ENCODE measurements at places on chromosomes 4 and X.

DNA sequence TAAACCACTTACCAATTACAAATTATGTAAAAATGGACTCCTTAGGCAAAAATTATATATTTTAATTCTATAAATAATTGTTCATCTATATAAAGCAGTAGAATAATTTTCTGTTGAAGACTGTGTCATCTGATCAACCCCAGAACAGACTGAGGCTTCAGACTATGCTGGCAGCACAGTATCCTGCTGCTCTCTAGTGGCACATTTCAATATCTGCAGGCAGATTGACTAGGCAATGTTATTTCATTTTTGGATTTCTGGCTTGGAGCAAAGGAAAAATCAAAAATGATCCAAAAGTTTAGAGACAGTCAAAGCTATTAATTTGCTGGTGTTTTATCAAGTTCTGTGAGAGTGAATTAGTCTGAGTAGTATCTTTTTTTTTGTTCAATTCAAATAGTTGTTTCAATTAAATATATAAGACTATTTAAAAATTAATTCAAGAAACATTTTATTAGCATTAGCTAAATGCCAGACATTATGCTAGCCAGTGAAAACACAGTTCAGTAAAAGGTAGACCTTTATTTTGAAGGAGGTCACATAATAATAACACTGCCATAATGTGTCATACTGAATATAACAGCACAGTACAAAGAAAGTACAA is 21.3 kb upstream of the SULT1E1 start:
- no peak for DNase-seq

DNA sequence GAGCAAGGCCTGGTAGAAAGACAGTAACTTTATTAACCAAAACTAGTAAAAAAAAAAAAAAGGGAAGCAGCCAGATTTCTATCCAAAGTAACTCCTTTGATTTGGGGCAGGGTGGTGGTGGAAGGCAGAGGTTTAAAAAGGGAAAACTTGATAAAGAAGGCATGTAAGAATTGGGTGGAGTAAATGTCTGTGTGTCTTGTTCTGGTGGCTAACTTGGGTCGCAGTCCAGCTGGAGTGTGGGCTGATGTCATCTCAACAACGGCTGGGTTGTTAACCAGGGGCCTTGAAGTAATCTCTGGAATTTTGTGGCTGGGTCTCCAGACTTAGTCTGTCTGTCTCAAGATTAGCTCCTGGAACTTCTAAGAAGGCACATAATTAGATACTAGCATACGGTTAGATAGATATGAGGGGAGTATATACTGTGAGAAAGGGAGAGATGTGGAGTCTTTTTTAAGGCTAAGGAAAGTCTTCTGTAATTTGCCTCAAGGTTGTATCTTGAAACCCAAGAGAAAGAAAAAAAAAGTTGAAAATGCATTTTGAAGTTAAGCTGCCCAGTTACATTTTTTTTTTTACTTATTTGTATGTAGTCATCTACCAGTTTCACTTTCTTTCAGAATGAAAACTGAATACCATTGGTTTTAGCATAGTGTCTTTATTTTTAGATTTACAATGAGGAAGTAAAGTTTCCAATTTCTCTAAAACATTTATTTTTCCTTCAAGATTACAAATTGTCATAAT is 48.3 kb downstream of the MTHFD2L start:
- no peak for DNase-seq

DNA sequence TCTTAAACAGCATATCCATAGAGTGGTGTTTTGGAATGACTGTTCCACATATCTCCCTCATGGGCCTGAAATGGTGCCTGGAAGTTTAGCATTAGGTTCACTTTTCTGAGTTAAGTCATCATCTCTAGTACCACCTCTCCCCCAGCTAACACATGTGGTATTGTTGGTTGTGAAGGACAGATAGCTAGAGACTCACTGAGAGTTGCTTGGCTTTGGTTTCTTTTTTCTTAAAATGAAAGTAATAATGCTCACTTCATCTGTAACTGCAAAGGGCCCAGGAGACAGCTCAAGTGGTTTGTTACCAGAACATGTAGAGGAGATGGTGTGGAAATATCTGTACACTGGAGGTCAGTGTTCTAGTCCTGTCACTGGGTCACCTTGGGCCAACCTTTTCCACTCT is 90.9 kb downstream of the EFNB1 start:
- no peak for DNase-seq

GRCh38 chr4:15809058-15809457 is 30.9 kb downstream of the CD38 start:
- no peak for DNase-seq

DNA sequence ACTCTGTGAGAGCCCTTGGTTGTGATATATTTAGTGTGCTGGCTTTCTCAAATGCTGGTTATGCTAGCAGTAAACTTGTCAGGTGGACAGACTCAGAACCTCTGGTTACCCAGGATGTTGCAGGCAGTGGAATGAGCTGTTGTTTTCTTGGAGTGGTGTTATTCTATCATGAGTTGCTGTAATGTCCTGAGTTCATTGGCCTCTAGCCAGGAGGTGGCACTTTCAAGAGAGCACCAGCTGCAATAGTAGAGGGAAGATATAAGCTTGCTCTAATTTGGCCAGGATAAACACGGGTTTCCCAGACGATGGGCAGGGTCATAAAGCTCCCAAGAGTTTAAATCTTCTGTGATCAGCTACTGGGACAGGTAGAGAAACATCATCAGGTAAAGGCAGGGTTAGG is 95.0 kb upstream of the UBQLN2 start:
- DNase-seq, result no peak

DNA sequence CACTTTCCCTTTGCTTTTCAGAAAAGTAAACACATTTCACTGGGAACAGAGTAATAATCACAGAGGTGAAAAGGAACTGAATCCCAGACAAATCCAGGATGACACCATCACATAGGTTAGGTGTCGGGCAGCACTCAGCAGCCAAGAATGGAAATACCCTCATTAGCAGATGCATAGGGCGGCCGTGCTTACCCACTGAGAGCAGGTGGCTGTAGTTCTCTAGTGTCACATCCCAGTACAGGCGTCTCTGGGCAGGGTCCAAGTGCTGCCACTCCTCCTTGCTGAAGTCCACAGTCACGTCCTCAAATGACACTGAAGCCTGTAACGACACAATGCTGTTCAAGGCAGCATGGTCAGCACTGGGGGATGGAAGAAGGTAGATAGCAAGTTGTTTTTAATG is 26.9 kb downstream of the ZNF41 start:
- DNase-seq, result no peak

GRCh38 chr4:3124070-3124767 is 49.7 kb downstream of the HTT start:
- no peak for DNase-seq

GRCh38 chr4:100450449-100450848 is 67.4 kb downstream of the EMCN start:
- DNase-seq, result no peak

DNA sequence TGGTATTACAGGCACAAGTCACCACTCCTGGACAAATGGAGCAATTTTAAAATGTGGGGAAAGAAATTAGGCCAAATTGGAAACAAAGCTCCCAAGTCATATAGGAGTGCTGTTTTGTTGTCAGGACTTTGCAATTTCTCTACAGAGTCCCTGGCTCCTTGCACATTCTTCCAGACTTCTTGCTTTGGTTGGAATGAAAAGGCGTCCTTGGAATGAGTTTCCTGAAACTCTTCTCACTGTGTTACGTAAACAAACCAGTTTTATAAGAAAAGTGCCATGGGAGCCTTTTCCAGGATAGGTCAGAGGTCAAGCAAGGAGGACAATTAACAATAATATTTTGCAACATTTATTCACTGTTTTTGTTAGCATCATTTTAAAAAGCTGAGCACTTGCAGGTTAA is 32.4 kb upstream of the KIT start:
- DNase-seq, result no peak

DNA sequence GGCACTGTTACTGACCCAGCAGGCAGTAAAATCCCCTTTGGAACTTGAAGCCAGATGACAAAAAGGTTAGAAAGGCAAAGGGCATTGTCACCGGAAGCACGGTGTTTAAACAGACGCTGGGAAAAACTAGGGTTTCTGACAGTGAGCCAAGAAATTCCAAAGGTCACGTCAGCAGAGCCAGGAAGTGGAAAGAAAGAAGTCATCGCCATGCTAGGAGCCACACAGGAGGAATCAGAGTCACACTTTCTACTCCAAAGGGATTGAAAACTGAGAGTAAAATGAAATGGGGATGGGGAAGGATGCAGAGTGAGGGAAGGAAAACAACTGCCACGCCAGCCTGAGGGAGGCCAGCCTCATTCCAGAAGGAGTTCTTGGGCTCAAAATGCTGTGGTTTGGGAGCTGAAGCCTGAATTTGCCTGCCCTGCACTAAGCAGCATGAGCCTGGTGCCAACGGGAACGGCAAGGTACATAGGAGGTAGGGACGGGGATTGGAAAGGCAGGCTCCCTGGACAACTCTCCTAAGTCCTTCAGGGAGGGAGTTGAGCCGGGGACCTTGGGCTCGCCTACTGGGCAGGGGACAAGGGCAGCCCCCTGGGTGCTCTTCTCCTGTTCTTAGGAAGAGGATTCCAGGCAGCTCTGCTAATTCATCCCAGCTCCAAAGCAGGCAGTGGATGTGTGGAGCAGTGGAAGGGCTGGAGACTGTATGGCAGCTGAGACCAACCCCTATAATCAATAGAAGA is 66.8 kb downstream of the SOWAHB start:
- DNase-seq, result no peak

- no peak for DNase-seq
These were observed 58.1 kb downstream of the LINC00632 start for GRCh38 chrX:140767646-140768045.

GRCh38 chr4:152220201-152220666 is 315.7 kb downstream of the FBXW7 start:
- no peak for DNase-seq

DNA sequence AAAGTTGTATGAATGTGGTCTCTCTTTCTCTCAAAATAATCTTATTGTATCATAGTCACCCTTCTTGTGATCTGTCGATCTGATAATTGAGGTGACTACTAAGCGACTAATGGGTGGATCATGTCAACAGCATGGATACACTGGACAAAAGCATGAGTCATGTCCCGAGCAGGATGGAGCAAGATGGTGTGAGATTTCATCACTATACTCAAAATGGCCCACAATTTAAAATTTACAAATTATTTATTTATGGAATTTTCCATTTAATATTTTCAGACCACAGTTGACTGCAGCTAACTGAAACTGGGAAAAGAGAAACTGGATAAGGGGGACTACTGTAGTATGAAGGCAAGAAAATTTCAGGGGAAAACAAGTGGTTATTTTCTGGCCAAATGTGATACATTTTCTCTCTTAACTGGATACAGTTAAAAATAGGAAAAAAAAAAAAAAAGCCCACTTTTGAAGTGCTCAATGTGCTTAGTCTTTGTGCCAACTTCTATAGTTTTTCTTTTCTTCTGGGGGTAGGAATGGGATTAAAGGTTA is 25.3 kb downstream of the FAM241A start:
- DNase-seq, result no peak

GRCh38 chrX:17072301-17072700 is 125.8 kb downstream of the REPS2 start:
- DNase-seq, result no peak

All from stimulated activated CD8-positive, alpha-beta memory T cell treated with anti-CD3 and anti-CD28 coated beads, Interleukin-4, amount 100 ng/mL, for 1 hour (primary cell).